ENCODE measurements at places on chromosomes 3 and 15. TPM values are rescaled to one million over a fixed set of nuclear protein-coding genes. Genes with fewer than 3 reads are reported as not detected.

GRCh38 chr3:64160000-64160695, 65.1 kb downstream of the PRICKLE2 start:
- no peaks in the 10 kb centered on the region for H3K4me1 ChIP-seq
- DNase-seq = no peak
- no peak overlapping the region for H3K27ac ChIP-seq
- no peaks in the 10 kb centered on the region for H3K36me3 ChIP-seq

Gene FAH
- 66.8 TPM for polyA plus RNA-seq

GRCh38 chr3:77530870-77531269, 491.0 kb downstream of the ROBO2 start:
- H3K27ac ChIP-seq = peak overlapping the region; percentile 26
- H3K27me3 ChIP-seq = no peaks in the 10 kb centered on the region
- no peaks in the 10 kb centered on the region for H3K36me3 ChIP-seq
- no peaks in the 10 kb centered on the region for H3K4me1 ChIP-seq

Gene BTLA
- 0.29 TPM for polyA plus RNA-seq

DNA sequence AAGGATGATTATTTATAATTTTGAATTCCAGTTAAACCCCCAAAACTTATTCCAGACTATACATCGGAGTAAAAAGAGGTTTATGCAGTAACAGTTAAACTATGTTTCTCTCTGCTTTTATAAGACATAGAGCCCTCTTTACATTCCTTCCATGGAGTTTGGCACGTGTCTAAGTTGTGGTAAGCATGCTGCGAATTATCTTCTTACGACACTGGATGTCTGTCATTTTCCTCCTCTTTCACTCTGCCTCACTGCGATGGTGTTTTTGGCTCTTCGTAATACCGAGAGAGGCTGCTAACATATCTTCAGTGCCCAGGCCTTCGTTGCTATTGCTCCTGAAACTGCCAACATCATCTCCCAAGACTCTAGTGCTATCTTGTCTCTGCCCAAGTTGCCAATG, 83.9 kb upstream of the TGFBR2 start:
- H3K27ac ChIP-seq = no peak overlapping the region
- no peak overlapping the region for H3K4me3 ChIP-seq
- no peaks in the 10 kb centered on the region for H3K27me3 ChIP-seq
- H3K4me1 ChIP-seq = peaks cover 10% of the 10 kb centered on the region
- H3K36me3 ChIP-seq = no peaks in the 10 kb centered on the region

GRCh38 chr3:18447720-18448119, 22.6 kb upstream of the SATB1 start:
- H3K27me3 ChIP-seq = peaks cover 34% of the 10 kb centered on the region
- DNase-seq = no peak
- H3K4me3 ChIP-seq = no peak overlapping the region
- no peak overlapping the region for H3K27ac ChIP-seq
- no peaks in the 10 kb centered on the region for H3K36me3 ChIP-seq

GRCh38 chr15:49964551-49964950, 154.5 kb downstream of the ATP8B4 start:
- DNase-seq = no peak
- no peaks in the 10 kb centered on the region for H3K4me1 ChIP-seq
- no peaks in the 10 kb centered on the region for H3K36me3 ChIP-seq
- no peak overlapping the region for H3K4me3 ChIP-seq

GRCh38 chr3:53570081-53570480, 75.7 kb downstream of the CACNA1D start:
- peaks cover 3% of the 10 kb centered on the region for H3K4me1 ChIP-seq
- no peaks in the 10 kb centered on the region for H3K27me3 ChIP-seq
- H3K36me3 ChIP-seq = no peaks in the 10 kb centered on the region
- H3K4me3 ChIP-seq = no peak overlapping the region

DNA sequence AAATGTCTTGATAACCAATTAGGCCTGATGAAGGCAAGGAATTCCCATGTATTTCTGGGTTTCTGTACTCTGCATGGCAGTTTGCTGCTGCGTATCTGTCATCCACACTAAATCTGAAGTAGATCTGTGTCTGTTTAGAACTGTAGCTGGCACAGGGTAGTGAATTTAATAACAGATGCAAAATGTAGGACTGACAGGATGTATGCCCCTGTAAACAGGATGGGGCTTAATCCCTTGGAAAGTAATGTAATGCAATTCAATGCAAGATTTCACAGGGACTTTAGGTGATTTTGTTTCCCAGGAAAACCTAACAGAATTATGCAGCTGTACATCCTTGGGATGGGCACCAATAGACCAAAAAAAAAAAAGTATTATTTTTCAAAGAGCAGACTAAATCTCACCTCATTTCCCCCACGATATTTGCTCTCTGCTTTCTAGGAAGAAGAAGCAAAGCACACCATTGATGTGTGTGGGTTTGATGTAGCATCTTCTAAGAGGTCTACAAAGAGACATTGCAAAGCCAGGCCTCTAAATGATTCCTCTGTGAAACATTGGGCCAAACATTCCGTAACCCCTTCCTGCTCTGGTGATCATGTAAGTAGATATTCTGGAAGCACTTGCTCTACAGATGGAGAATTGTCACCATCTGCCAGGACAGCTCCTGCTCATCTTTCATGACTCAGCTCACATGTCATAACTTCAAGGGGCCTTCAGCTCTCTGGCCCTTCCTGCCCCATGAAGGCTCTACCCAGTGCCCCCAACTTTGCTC, 464.3 kb upstream of the RGMA start:
- no peaks in the 10 kb centered on the region for H3K4me1 ChIP-seq
- H3K36me3 ChIP-seq = no peaks in the 10 kb centered on the region
- H3K4me3 ChIP-seq = no peak overlapping the region
- H3K27ac ChIP-seq = no peak overlapping the region
- no peak for DNase-seq

GRCh38 chr15:60407415-60407805, 9.6 kb upstream of the ANXA2 start:
- no peak for DNase-seq
- H3K4me3 ChIP-seq = no peak overlapping the region
- no peaks in the 10 kb centered on the region for H3K36me3 ChIP-seq
- peak overlapping the region; percentile 47 for H3K27ac ChIP-seq
- peaks cover 31% of the 10 kb centered on the region for H3K4me1 ChIP-seq

- H3K27ac ChIP-seq = no peak overlapping the region
- DNase-seq = no peak
- no peaks in the 10 kb centered on the region for H3K27me3 ChIP-seq
- H3K4me3 ChIP-seq = no peak overlapping the region
- H3K36me3 ChIP-seq = no peaks in the 10 kb centered on the region
- peaks cover 14% of the 10 kb centered on the region for H3K4me1 ChIP-seq
These were observed 73.5 kb downstream of the DAPK2 start for GRCh38 chr15:63972801-63973200.

- H3K27me3 ChIP-seq = no peaks in the 10 kb centered on the region
- no peak overlapping the region for H3K4me3 ChIP-seq
- no peak for DNase-seq
- H3K4me1 ChIP-seq = no peaks in the 10 kb centered on the region
These were observed 14.1 kb downstream of the TTC21A start for GRCh38 chr3:39121621-39122020.

GRCh38 chr3:105459566-105460290, 93.0 kb downstream of the ALCAM start:
- no peak overlapping the region for H3K27ac ChIP-seq
- no peak overlapping the region for H3K4me3 ChIP-seq

DNA sequence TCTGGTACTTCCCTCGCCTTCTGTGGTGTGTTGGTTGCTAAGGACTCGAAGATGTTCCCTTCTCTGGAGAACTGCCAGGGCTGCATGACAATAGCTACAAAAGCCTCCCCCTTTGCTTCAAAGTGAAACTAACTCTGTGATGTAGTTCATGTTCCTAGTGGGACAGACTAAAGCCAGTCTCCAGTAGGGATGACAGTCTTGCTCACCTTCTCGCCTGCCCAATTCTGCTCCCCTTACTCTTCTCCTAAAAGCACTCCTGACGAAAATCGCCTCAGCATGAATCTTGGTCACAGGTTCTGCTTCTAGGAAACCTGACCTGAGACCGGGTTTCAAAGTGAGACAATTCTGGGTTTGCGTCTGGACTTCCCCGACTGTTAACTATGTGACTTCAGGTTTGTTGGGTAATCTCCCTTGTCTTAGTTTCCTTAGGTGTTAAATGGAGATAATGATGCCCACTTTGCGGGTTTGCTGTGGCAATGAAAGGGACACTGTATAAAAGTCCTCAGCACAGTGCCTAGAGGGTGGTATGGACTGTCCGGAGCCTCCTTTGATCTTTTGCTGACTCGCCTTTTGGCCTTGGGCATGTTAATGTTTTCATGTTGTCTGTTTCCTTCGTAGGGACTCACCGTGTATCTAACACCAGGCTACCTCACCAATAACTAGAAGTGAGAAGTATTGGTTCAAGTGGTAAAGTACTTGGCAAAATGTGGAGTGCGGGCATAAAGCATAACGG, 24.9 kb upstream of the THRB start:
- no peak overlapping the region for H3K4me3 ChIP-seq
- DNase-seq = no peak
- H3K4me1 ChIP-seq = peaks cover 10% of the 10 kb centered on the region
- no peak overlapping the region for H3K27ac ChIP-seq
- H3K36me3 ChIP-seq = no peaks in the 10 kb centered on the region

- no peaks in the 10 kb centered on the region for H3K4me1 ChIP-seq
- no peaks in the 10 kb centered on the region for H3K36me3 ChIP-seq
- no peak for DNase-seq
- no peak overlapping the region for H3K4me3 ChIP-seq
- peaks cover 27% of the 10 kb centered on the region for H3K27me3 ChIP-seq
These were observed 192.5 kb downstream of the ADAMTS9 start for GRCh38 chr3:64495121-64495780.

DNA sequence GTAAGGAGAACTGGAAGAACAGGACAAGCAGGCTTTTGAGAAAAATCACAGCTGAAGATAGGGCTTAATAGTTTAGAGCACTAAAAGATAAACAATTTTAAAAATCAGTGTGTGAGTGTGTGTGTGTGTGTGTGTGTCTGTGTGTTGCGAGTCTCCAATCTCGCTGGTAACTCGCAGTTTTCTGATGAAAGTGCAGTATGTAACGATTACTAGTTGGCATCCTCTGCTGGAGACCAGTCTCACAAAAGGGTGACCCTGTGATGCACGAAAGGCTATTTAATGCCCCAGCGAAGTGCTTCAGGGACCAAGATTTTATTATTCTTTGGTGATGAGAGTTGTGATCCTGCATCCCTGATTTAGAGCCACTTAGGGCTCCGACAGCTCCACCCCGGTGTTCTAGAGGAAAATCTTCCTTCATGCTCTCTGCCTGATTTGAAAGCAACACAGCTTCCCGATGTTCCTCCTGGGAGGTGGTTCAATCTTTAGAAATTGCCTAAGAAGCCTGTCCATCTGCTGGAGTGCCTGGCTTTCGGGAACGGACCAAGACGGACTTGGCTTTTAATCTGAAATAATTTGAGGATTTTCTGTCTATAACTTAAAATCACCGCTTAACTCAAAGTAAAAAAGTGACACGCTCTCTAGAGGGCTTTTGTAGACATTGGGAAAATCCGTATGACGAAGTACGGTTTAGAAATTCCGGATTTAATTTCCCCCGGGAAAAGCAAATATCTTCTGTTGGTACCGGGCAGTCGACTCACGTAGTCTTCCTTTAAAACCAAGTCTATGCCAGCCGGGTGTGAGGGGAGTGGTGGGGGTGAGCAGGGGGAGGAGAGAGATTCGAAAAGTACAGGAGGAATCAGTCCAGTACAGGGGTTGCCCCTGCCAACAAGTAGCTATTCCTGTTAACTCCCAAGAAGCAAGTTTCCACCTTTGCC, 1.1 kb upstream of the ALCAM start:
- H3K27me3 ChIP-seq = no peaks in the 10 kb centered on the region
- DNase-seq = no peak
- H3K4me1 ChIP-seq = no peaks in the 10 kb centered on the region
- H3K27ac ChIP-seq = peak overlapping the region; percentile 79
- H3K36me3 ChIP-seq = no peaks in the 10 kb centered on the region

DNA sequence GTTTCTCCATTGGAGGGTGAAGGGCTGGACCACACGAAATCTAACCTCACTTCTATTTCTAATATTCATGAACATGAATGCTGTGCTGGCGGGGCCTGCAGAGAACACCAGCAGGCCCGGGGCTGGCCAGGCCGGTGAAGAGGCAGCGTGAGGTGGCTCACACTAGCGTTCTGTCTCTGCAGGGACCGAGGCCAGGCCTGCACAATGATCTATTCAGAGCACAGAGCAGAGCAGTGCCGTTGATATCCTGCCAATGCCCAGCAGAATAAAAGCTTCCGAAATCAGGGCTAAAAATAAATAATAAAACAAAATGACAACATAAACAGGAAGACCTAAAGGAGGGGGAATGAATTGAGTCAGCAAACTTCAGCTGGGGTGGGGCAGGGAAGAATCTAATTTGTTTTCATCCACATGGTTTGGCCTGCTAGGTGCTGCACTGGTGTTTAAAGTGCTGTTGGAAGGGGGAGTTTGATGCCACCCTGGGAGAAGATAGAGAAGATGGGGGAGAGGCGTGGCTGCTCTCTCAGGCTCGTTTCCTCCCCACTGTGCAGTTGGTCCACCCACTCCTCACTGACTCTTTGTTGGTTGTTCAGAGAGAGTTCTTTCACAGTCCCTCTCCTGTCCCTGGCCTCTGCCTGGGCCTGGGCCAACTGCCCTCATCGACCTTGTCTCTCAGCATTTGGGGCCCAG, 837.1 kb downstream of the AGBL1 start:
- no peaks in the 10 kb centered on the region for H3K4me1 ChIP-seq
- H3K27me3 ChIP-seq = no peaks in the 10 kb centered on the region
- no peaks in the 10 kb centered on the region for H3K36me3 ChIP-seq
- no peak overlapping the region for H3K27ac ChIP-seq

DNA sequence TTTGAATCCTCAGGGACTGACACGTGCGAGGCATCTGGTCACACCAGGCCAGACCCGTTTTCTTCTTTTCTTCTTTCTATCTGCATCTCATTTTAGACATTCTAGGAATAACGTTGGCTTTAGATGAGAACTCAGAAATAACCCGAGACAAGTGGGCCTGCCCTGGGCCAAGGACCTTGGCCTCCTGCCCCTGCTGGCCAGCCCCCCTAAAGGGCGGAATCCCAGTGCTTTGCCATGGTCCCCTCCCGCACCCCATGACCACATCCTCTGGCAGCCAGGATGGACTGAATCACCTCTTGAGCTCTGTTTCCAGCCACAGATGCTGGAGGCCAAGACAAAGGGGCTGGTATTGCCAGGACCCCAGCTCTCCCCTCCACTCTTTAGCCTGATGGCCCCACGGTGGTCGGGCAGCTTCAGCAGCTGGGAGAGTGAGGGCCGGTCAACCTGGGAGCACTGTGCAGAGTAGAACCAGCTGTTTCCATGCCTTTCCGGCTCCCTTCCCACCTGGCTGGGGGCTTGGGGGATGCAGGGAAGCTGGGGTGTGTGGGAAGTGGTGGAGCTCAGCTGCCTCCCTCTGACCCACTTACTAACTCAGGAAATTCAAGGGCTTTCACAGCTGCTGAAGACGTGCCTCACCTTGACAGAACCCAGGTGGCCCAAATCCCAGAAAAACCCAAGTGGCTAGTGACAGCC, 190.9 kb downstream of the FAM43A start:
- H3K4me1 ChIP-seq = peaks cover 14% of the 10 kb centered on the region
- no peak overlapping the region for H3K27ac ChIP-seq
- no peak overlapping the region for H3K4me3 ChIP-seq
- no peaks in the 10 kb centered on the region for H3K27me3 ChIP-seq

- no peaks in the 10 kb centered on the region for H3K36me3 ChIP-seq
- no peak for DNase-seq
- no peaks in the 10 kb centered on the region for H3K27me3 ChIP-seq
These were observed 414.5 kb downstream of the MFSD1 start for GRCh38 chr3:159216311-159216710.

Gene GHSR
- not detected for polyA plus RNA-seq

Gene CKMT1A
- polyA plus RNA-seq = 0.18 TPM
